ENCODE measurements at places on chromosomes 3 and 15.

- no peak for DNase-seq
Observed at GRCh38 chr3:10682692-10683091, 133.3 kb upstream of the SLC6A11 start.

GRCh38 chr3:3259181-3259580 lies 79.7 kb upstream of the CRBN start:
- DNase-seq = no peak

- DNase-seq = no peak
Observed at GRCh38 chr15:70286113-70286806, 188.5 kb upstream of the TLE3 start.

GRCh38 chr15:38153781-38154180 lies 98.9 kb upstream of the SPRED1 start:
- no peak for DNase-seq

- no peak for DNase-seq
Observed at GRCh38 chr15:43220991-43221403, at the start of gene EPB42. EPB42 (minus strand) TSS chr15:43221018; CDS start chr15:43220825, 193 bp downstream.

DNA sequence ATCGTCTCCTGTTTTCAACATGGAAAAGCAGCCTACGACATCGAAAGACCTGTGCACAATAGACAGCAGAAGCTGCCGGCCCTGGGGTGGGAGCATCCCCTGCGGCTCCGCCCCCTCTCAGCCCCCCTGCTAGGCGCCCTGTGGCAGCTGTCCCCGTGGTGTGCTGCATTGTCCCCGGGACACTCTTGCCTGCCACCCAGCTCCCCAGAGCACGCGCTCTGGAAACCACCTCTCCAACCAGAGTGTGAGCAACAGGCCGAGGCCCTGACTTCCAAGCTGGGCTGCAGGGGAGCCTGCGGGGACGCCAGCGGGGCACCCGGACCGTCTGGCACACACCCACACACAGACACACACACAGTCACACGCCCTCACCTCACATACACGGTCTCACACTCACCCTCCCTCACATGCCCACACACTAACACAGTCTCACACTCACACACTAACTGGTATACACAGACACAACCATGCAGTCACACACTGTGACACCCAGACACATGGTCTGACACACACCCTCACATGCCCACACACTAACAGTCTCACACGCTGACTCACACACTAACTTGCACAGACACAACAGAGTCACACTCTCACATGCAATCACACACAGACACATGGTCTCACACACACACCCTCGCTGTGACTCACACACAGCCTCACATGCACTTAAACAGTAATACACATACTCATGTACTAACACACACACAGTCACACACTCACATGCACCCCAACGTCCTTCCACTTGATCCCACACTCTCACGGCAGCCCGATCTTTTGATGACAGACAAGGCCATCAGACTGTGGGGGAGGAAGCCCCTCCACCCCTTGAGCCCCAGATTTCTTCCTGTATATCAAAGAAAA lies 94.7 kb downstream of the OCA2 start:
- no peak for DNase-seq

GRCh38 chr3:151697496-151697895 lies 36.2 kb upstream of the AADACL2 start:
- no peak for DNase-seq

- DNase-seq = no peak
Observed at GRCh38 chr15:31392761-31393401, 66.2 kb downstream of the KLF13 start.

- no peak for DNase-seq
Observed at GRCh38 chr3:149590691-149591441, 67.0 kb downstream of the WWTR1 start.

GRCh38 chr3:127637546-127637945 lies 8.6 kb downstream of the PODXL2 start:
- DNase-seq = no peak

- no peak for DNase-seq
Observed at GRCh38 chr3:185175370-185175987, 22.6 kb upstream of the C3orf70 start.

- DNase-seq = no peak
Observed at GRCh38 chr3:72957297-72957696, 39.3 kb upstream of the PPP4R2 start.

DNA sequence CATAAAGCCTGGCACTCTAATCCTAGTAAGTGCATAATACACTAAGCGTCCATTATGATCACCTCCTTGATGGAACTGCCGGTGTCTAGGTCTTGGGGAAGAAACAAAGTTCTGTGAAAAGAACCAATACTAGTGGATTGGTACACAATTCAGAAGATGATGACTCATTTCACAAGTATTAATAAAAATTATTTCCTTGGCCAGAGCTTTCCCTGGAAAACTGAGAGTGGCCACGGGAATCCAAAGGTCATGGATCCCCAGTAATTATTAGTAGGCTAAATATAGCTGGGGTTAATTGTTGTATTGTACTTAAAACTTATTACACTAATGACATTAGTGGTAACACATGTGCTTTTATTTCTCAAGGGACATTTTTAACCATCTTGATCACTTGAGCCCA lies 808.0 kb upstream of the NR2F2 start:
- DNase-seq = no peak

DNA sequence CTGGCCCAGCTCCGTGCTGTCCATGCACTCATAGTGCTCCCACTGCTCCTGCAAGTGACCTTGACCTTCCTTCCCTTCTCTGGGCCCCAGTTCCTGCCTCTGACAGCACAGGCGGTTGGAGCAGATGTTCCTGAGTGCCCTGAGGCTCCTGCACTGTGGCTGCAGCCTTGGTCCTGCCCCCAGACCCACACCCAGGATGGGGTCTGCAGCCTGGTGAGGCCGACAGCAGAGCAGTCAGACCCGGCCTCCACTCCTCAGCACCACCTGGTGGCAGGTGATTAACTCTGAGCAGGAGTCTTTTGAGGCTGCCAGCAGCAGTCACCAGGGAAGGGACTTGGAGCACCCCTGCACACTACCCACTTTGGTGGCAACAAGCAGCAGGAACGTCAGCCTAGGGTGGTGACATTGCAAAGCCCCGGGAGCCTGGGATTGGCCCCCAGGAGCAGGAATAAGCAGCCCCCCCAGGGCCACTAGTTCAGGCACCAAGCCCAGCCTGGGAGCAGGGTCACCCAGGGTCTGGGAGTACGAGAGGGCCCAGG lies 64.6 kb downstream of the CYP11A1 start:
- no peak for DNase-seq

GRCh38 chr3:172415323-172415722 lies 32.9 kb downstream of the GHSR start:
- DNase-seq = no peak

Data from thoracic aorta (tissue), 2 donors.